ENCODE measurements at places on chromosomes 5 and 9. TPM values are rescaled to one million over a fixed set of nuclear protein-coding genes. Genes with fewer than 3 reads are reported as not detected.

DNA sequence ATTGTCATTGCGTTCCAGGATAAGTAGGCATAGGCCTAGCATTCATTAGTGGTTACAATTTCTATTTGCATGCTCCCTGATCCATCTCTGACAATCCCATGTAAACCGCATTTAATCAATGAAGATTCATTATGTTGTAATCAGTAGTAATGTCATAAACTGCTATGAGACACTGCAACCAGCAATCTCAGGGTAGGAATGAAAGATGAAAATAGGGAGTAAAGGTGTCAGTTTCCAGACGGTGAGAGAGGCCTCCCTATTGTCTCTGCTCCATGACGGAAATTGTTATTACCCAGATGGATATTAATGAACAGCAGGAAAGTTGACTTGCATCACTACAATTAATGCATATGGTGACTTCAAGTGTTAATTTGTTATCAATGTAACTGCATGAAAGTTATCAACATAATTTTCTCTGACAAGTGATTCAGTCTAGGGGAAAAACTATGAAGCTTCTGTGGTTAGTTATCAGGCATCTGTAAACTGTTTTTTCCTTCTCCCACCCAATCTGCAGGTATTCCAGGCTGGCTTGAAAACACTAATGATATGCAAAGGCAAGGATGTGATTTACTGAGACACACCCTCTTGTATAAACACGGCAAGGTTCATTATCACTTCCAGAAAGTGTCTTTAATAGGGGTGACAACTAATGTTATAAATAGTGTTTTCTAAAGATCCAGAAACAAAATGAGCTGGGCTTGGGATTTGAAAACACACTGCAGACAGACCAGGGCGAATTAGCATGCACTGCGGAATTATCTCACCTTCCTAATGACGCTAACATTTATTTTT, 73.5 kb downstream of the ZNF622 start:
- no peak for DNase-seq

GRCh38 chr5:36584009-36584875, 22.2 kb upstream of the SLC1A3 start:
- DNase-seq, result no peak

Gene FOXE1
- total RNA-seq, result not detected

Gene NSG2
- not detected for total RNA-seq
